Activated CD8-positive, alpha-beta T cell treated with anti-CD3 and anti-CD28 coated beads, Interleukin-2, amount 10 ng/mL, durations not matched to agents 7 days and 5 days (primary cell): ENCODE measurements at places on chromosomes 2 and 18.
A peak's percentile ranks its signal among the peaks of the same experiment; 100 is the strongest.

- H3K27me3 ChIP-seq: no peaks in the 10 kb centered on the region
- peak; percentile 43 for DNase-seq
- H3K27ac ChIP-seq: peak overlapping the region; percentile 91
- H3K4me1 ChIP-seq: peaks cover 77% of the 10 kb centered on the region
- peaks cover 4% of the 10 kb centered on the region for H3K36me3 ChIP-seq
- peak overlapping the region; percentile 64 for H3K4me3 ChIP-seq
Observed at GRCh38 chr2:69693059-69693774, 48.7 kb upstream of the ANXA4 start.

DNA sequence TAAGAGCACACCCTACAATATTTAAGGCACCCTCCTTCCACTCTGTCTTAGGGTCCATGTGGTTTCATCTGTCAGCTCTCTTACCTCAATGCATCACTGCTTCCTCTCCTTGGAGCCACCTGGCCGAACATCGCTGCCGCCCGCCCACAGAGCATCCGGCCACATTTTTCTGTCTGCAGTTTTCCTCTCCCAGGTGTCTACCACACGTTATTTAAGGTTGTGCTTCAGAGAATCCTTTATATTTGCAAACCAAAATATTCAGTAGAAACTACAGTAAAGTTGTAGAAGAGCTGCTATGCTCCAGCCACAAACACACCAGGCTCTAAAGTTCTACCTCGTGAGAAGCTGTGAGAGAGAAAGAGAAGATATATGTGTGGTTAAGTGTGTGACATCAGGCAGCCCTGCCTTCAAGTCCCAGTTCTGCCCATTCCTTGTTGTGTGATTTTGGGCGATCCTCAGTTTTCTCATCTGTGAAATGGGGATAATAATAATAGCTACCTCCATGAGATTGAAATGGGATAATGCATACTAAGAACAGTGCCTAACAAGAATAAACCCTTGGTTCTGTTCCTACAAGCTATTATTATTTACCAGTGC, 4.9 kb upstream of the STK17B start:
- peaks cover 72% of the 10 kb centered on the region for H3K4me1 ChIP-seq
- peak; percentile 95 for DNase-seq
- H3K4me3 ChIP-seq: peak overlapping the region; percentile 78
- H3K27me3 ChIP-seq: no peaks in the 10 kb centered on the region
- peaks cover 47% of the 10 kb centered on the region for H3K36me3 ChIP-seq

GRCh38 chr2:184596819-184597411, 1.4 kb upstream of the ZNF804A start:
- no peaks in the 10 kb centered on the region for H3K36me3 ChIP-seq
- peaks cover 7% of the 10 kb centered on the region for H3K4me1 ChIP-seq
- no peak overlapping the region for H3K4me3 ChIP-seq
- no peak overlapping the region for H3K27ac ChIP-seq
- no peak for DNase-seq
- peaks cover 36% of the 10 kb centered on the region for H3K27me3 ChIP-seq

DNA sequence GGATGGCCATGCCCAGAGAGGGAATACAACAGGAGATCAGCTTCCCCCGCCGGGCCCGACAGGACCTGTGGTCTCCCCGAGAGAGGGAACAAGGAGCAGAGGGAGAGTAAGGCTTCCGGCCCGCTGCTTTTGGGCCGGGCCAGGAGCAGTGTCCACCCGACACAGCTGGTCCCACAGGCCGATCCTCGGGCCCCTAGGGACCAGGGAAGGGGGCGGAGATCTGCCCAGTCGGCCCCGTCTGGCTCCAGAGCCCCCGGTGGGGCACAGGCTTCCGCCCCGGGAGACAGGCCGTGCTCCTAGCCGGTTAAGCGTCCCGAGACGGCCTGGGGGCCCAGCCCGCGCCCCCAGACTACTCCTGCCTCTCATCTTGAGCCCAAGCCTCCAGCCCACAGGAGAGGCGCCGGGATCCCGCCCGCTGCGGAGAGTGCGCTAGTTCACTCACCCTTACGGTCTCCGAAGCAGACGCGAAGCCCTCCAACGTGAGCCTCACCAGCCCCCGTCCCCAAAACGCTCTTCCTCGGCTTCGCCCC, at the start of gene MCFD2:
MCFD2 (minus strand) TSS at position 526 of the 530 bp plus-strand sequence. CDS start 6,635 bp downstream, outside the sequence.
- peak within 1 kb of the TSS; percentile 85 for H3K4me3 ChIP-seq
- no peaks in the 10 kb centered on the region for H3K27me3 ChIP-seq
- H3K4me1 ChIP-seq: peaks cover 48% of the 10 kb centered on the region
- peaks cover 24% of the 10 kb centered on the region for H3K36me3 ChIP-seq
- peak within 1 kb of the TSS; percentile 81 for H3K27ac ChIP-seq
- DNase-seq: no peak

DNA sequence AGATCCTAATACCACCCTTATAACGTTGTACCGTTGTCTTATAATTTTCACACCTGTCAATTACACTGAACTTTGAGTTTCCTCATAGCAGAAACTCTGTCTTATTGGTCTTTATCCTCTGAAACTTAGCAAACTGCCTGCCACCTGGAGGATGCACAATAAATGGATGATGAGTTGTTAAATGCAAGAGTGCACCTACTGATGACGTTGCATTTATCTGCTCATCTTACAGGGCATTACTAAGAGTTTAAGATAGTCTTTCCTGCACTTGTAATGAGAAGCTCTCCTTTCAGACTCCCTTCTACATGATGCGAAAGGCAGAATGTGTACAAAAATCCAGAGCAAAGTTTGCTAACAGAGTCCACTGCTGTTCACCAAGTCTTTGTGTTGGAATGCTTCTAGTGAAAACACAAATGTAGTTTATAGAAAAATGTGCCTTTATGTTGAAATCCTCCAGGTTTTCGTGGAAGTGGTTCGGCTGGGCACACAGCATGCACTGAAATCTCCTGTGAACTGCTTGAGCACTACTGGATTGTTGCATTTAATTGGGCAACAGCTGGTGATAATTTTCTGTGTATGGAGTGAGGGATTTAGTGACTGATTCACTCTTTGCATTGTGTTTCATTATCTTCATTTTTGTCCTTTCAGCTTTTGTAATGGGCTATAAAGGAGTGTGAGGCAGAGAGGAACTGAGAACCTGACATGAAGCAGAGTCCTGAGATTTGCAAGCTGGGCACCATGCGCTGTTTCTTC, 665.8 kb upstream of the ID2 start:
- H3K36me3 ChIP-seq: no peaks in the 10 kb centered on the region
- no peak overlapping the region for H3K27ac ChIP-seq
- peaks cover 4% of the 10 kb centered on the region for H3K27me3 ChIP-seq
- peak; percentile 12 for DNase-seq

DNA sequence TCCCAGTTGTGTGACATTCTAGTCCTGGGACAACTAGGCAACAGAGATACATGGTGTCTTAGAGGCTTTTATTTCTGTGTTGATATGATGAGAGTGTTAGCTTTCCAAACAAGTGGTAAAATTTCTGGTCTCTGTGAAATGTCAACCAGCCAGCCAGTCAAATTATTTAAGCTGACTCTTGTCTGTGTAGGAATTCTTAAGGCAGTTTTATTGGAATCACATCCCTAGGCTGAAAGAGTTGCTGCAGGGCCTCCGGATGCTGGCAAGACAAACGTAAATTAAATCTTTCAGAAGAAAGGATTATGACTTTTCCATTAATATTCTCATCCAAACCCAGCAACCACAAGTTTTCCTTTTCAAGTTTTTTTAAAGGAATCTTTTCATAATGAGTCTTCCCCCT, 44.6 kb downstream of the SERPINB7 start:
- H3K4me1 ChIP-seq: no peaks in the 10 kb centered on the region
- H3K4me3 ChIP-seq: no peak overlapping the region
- no peaks in the 10 kb centered on the region for H3K27me3 ChIP-seq
- H3K27ac ChIP-seq: no peak overlapping the region

GRCh38 chr2:55269645-55269990, 587 bp upstream of the MTIF2 start:
- H3K36me3 ChIP-seq: peaks cover 5% of the 10 kb centered on the region
- H3K4me1 ChIP-seq: peaks cover 13% of the 10 kb centered on the region
- no peaks in the 10 kb centered on the region for H3K27me3 ChIP-seq
- DNase-seq: peak; percentile 27
- H3K4me3 ChIP-seq: peak overlapping the region; percentile 94

- H3K4me1 ChIP-seq: peaks cover 31% of the 10 kb centered on the region
- no peak overlapping the region for H3K4me3 ChIP-seq
- peaks cover 81% of the 10 kb centered on the region for H3K36me3 ChIP-seq
- DNase-seq: no peak
- no peak overlapping the region for H3K27ac ChIP-seq
Observed at GRCh38 chr2:38740851-38741731, 10.1 kb downstream of the SRSF7 start.

GRCh38 chr2:143452817-143453451, 323.7 kb downstream of the ARHGAP15 start:
- H3K4me1 ChIP-seq: peaks cover 48% of the 10 kb centered on the region
- H3K36me3 ChIP-seq: peaks cover 55% of the 10 kb centered on the region

GRCh38 chr2:226715347-226715990, 84.2 kb downstream of the IRS1 start:
- DNase-seq: no peak
- H3K36me3 ChIP-seq: no peaks in the 10 kb centered on the region
- peaks cover 13% of the 10 kb centered on the region for H3K27me3 ChIP-seq
- H3K27ac ChIP-seq: no peak overlapping the region
- H3K4me1 ChIP-seq: no peaks in the 10 kb centered on the region

GRCh38 chr2:240462073-240462706, 26.7 kb downstream of the GPC1 start:
- no peak overlapping the region for H3K4me3 ChIP-seq
- H3K4me1 ChIP-seq: no peaks in the 10 kb centered on the region
- H3K36me3 ChIP-seq: no peaks in the 10 kb centered on the region
- H3K27me3 ChIP-seq: no peaks in the 10 kb centered on the region
- H3K27ac ChIP-seq: no peak overlapping the region

GRCh38 chr2:144663207-144663606, 143.3 kb upstream of the ZEB2 start:
- no peak overlapping the region for H3K27ac ChIP-seq
- peaks cover 3% of the 10 kb centered on the region for H3K4me1 ChIP-seq
- DNase-seq: no peak
- H3K27me3 ChIP-seq: peaks cover 2% of the 10 kb centered on the region
- H3K4me3 ChIP-seq: no peak overlapping the region
- H3K36me3 ChIP-seq: no peaks in the 10 kb centered on the region

GRCh38 chr2:169285531-169286235, 76.7 kb downstream of the LRP2 start:
- H3K27me3 ChIP-seq: peaks cover 7% of the 10 kb centered on the region
- H3K27ac ChIP-seq: no peak overlapping the region
- H3K4me3 ChIP-seq: no peak overlapping the region
- no peaks in the 10 kb centered on the region for H3K36me3 ChIP-seq

- no peaks in the 10 kb centered on the region for H3K27me3 ChIP-seq
- no peaks in the 10 kb centered on the region for H3K36me3 ChIP-seq
- no peaks in the 10 kb centered on the region for H3K4me1 ChIP-seq
- no peak overlapping the region for H3K4me3 ChIP-seq
- no peak for DNase-seq
Observed at GRCh38 chr2:146634230-146635097, 1210.4 kb upstream of the ACVR2A start.

DNA sequence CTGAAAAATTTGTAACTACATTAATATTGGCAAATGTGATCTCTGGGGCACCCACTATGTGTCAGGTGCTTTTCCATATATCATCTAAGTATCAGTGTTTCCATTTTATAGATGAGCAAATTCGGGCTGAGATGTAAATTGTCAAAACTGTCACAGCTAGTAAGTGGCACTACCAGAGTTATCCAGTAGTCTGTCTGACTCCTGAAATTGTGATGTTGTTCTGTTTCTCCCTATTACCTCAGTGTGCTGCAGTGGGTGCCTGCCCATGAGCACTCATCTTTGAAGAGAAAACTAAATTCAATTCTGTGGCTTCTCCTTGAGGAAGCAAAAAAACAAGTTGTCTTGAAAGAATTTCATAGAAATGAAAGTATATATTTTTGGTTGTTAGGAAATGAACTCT, 467.4 kb upstream of the FANCL start:
- no peaks in the 10 kb centered on the region for H3K4me1 ChIP-seq
- H3K27ac ChIP-seq: no peak overlapping the region
- DNase-seq: no peak
- no peaks in the 10 kb centered on the region for H3K36me3 ChIP-seq
- H3K4me3 ChIP-seq: no peak overlapping the region

DNA sequence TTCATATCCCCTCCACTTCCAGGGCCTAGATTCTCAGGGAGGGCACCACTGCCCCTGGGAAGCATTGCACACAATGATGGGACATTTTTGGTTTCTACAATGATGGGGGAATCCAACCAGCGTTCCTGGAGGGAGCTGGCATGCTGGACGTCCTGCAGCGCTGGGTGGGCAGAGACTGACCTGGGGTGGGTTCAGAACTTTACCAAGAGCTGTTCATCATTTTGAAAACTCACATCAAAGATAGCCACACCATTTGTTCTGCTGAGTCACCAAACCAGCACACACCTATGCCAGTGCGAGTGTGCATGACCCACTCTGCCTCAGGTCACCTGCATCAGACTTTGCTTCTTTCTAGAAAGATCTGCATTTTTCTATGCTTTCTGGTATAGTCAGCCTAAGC, 14.1 kb upstream of the ARMC9 start:
- peaks cover 10% of the 10 kb centered on the region for H3K4me1 ChIP-seq
- H3K36me3 ChIP-seq: no peaks in the 10 kb centered on the region
- H3K4me3 ChIP-seq: no peak overlapping the region
- DNase-seq: no peak
- peaks cover 4% of the 10 kb centered on the region for H3K27me3 ChIP-seq
- H3K27ac ChIP-seq: no peak overlapping the region

DNA sequence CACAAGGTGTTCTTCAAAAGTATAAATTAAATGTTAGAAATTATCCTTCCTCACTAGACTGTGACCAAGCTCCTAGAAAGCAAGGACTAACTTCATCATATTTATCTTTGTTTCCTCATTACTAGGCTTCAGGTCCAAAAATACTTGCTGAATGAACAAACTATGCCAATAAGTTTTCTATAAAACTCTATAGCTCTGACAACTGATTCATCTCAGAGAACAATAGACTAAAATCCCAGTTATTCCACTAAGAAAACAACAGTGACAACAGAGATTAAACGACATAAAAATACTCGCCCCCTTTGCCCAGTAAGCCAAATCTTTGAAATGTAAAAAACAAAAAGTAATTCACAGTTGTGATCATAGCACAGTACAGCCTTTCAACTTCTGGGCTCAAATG, 13.6 kb downstream of the TLK1 start:
- no peaks in the 10 kb centered on the region for H3K27me3 ChIP-seq
- peaks cover 47% of the 10 kb centered on the region for H3K4me1 ChIP-seq
- H3K36me3 ChIP-seq: peaks cover 17% of the 10 kb centered on the region
- no peak for DNase-seq

GRCh38 chr2:127719301-127720218, 18.3 kb downstream of the SFT2D3 start:
- H3K36me3 ChIP-seq: peaks cover 55% of the 10 kb centered on the region
- no peak for DNase-seq
- no peaks in the 10 kb centered on the region for H3K27me3 ChIP-seq
- no peak overlapping the region for H3K27ac ChIP-seq

DNA sequence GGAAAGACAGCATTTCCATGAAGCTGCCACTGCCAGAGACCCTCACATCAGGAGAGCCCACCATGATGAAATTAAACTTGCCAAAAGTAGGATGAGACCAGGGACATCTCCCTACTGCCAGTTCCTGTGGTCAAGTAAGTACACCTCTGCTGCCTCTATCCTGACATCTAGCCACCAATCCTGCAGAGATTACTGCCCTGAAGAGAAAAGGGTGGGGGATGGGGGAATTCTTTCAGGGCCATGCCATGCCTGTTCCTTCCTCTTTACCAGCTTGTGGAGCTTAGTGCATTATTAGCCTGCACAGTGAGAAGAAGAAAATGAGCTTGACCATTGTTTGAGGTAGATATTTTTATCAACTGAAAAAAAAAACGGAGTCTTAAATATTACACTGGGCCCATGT, 397.2 kb upstream of the CDH2 start:
- no peaks in the 10 kb centered on the region for H3K27me3 ChIP-seq
- no peak overlapping the region for H3K4me3 ChIP-seq
- H3K4me1 ChIP-seq: no peaks in the 10 kb centered on the region
- H3K27ac ChIP-seq: no peak overlapping the region
- no peaks in the 10 kb centered on the region for H3K36me3 ChIP-seq
